ENCODE measurements at places on chromosomes 7 and 10.
A peak's percentile ranks its signal among the peaks of the same experiment; 100 is the strongest.

DNA sequence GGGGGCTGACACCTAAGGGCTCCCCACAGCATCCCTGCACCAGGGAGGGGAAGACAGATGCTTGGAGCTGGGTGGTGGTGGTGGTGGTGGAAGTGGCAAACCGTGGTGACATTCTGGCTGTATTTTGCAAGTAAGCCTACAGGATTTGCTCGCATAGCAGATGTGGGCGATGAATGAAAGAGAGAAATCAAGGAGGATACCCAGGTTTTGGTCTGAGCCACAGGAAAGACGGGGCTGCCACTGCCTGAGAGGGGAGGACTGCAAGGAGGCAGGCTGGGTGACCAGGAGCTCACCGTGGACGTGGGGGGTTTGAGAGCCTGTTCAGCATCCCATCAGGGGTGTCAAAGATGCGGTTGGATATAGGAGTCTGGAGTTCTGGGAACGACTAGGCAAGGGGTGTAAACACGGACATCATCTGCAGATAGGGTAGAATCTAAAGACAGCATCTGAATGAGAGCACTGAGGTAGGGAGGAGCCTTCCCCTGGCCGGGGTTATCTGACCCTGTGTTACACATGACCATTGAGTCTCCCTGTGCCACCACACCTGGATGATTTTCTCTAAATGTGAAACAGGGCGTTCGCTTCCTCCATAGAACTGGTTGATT, 49.7 kb downstream of the TSPAN15 start:
- no peak for DNase-seq

DNA sequence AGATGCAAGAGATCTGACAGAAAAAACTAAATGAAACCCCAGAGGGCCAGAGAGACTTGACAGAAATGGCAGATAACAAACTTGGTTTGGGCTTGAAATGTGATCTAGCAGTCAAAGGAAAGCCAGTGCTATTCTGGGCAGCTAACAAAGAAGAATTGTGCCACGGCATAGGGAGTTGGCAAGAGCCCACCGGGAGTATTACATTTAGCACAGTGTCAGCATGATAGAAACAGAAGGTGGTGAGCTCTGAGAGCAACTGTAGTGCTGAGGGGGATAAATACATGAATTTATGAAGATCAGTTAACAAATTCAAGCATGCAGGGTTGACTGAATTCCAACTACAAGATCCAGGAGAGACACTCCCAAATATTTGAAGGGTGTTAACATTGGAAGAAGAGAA, 91.1 kb downstream of the AHCYL2 start:
- peak; percentile 32 for DNase-seq

GRCh38 chr10:79246606-79247275, 100.5 kb upstream of the PPIF start:
- no peak for DNase-seq

DNA sequence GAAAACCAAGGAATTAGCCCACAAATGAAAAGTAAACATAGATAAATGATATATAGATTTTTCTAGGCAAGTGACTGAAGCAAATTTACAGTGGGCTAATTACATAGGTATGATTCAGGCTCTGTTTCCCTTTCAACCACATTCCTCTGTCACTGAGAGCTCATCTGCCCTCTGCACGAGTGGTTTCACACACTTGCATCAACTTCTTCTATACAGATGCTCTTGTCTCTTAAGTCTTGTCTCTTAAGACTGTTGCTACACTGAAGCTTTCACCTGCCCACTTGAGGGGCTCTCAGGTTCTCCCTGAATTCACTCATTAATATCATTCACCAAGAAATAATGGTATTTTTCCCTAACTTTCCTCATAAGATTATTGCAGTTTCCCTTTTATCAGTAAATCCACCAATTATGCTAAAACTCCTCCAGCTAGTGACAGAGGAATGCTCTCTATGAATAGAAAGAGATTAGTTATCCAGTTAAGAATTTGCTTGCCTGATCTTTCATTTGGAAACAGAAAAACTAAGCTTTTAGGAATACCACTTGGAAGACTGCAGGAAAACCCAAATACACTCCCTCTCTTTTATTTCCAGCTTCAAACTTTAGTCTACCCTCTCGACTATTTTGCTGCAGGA, 95.7 kb downstream of the ELAPOR2 start:
- no peak for DNase-seq

DNA sequence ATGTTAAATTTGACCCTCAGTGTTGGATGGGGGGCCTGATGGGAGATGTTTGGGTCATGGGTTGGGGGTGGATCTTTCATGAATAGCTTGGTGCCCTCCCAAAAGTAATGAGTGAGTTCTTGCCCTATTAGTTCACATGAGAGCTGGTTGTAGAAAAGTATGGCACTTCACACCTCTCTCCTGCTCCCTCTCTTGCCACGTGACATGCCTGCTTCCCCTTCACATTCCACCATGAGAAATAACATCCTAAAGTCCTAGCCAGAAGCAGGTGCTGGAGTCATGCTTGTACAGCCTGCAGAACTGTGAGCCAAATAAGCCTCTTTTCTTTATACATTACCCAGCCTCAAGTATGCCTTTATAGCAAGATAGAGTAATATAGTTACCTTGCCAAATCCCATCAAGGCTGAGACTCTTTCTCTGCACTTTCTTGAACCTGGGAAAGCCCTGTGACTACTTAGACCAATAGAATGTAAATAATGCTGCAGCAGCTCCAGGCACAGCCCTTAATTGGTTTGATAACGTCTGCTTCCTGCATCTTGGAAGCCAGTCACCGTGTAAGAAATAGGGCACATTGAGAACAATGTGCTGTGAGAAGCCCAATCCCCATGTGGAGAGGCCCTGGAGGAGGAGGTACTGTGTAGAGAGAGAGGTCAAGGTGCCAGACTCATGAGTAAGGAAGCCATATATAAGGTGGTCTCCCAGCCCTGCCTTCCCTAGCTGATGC, 88.0 kb upstream of the NAMPT start:
- no peak for DNase-seq

DNA sequence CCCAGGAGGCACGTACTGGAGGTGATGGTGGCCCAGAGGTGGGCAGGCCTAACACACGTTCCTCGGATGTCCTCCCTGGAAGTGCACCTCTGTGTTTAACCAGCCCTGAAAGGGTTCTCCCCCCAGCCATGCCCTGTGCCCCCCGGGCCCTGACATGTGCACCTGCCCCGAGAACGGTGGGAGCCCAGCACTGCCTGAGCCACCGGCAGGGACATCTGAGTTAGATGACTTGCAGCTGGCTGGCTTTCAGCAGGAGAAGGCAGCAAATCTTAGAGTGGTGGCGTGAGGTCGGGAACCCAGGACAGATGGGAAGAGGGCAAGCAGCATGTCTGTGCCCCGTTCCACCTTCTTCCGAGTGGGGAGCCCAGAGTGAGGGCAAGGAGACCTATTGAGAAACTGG, 291.8 kb downstream of the TCERG1L start:
- DNase-seq, result no peak

GRCh38 chr7:107495516-107495915, 25.7 kb downstream of the GPR22 start:
- no peak for DNase-seq

- no peak for DNase-seq
Measured at GRCh38 chr10:25129592-25129991, 45.2 kb upstream of the GPR158 start.

DNA sequence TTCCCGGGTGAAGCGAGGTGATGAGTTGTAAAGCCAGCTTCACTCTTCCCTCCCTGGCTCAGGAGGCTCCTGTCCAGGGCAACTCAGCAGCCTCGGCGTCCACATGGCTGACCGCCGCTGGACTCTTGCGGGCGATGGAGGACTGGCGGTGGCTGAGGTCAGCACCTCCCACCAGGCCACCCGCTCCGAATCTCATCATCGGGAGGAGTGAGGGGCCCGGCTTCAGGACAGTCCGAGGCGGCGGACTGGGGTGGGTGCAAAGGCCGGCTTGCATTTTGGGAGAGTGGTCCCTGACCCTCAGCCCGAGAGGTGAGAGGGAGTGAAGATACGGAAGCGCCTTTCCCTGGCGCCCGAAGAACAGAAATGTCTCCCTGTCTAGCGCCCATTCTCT, 759 bp downstream of the DNAJB12 start:
- DNase-seq, result no peak

DNA sequence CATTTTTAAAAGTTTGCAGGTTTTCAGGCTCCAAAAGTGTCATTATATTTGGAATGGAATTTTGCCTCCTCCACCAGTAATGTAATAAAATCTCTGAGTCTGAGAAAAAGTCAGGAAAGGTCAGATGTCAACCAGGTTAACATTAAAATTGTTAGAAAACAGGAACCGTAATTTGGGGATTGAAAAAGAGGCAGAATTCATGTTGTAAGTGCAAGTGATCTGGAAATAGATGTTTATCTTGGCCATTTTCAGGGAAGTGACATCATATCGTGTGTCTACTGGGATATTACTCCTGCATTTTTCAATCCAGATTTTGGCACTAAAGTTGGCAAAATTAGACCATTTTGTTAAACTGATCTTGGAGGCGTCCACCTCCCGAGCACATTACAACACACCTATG, 428.5 kb upstream of the MGMT start:
- no peak for DNase-seq

GRCh38 chr7:1933066-1933750, 263.1 kb downstream of the ELFN1 start:
- DNase-seq, result no peak

DNA sequence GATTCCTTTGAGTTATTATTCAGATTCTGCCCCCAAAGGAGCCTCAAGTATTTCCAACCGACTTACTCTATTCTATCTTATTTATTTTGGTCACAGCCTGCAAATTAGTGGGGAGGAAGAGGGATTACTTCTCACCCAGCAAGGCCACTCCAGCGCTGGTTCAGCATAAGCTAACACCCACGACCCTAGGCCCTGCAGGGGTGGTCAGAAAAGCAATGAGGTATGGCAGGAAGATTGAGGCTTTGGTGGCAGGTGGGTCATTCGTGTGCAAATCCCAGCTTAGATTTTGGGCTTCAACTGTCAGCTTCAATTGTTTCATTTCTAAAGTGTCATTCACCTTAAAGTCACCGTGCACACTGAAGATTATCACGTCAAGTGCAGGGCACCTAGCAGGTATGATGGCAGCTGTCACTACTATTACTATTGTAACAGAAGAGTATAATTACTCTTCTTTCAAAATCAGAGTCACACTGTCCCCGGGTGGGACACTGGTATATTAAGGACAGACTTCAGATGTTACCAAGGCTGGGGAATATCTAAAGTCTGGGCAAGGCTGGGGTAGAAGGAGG, 48.8 kb upstream of the OPTN start:
- DNase-seq, result no peak

DNA sequence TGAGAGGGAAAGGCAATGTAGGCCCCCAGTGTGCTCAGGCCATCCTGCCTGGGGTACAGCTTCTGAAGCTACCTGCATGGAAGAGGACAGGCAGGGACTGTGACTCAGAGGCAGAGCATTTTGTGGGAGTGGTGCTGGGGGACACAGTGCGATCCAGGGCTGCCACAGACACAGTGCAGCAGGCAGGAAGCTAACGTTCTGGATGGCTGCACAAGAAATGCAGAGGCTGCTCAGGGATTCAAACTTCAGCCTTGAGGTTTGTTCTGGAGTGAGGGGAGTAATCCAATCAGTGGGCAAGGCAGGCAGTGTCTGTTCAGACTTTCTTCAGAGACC, 648.0 kb upstream of the IGFBP3 start:
- DNase-seq, result no peak

DNA sequence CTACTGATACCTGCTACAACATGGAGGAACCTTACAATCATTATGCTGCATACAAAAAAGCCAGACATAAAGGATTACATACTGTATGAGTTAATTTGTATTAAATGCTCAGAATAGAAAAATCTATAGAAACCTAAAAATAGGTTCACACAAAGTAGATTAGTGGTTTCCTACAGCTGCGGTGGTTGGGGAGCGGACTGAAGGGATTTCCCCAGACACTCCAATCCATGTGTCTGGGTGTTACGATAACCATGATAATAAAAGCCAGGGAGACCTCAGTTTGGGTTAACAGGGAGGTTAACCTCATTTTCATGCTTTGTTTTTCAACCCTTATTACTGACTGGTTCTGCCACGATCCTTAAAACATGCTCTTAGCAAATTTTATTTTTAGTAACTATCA, 355.9 kb downstream of the KCNMA1 start:
- DNase-seq, result no peak

- DNase-seq, result no peak
Measured at GRCh38 chr10:97736403-97736901, 476 bp upstream of the ZFYVE27 start.

DNA sequence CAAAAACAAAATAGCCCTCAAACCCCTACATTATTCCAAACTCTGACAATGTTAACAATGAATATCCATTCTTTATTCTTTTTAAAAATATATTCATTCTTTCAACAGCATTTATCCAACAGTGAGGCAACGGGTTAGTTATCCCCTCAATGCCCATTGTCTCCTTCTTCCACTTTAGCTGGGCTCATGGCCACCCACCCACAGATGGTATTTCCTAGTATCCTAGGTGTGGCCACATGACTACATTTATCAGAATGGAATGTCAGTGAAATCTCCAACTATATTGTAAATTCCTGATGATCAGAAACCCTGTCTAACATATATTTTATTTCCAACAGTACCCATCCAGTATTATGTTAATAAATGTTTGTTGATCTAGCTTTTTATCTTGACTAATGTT, 13.6 kb downstream of the HOXA1 start:
- no peak for DNase-seq

- DNase-seq, result no peak
Measured at GRCh38 chr10:21506351-21506750, 19.1 kb downstream of the SKIDA1 start.

DNA sequence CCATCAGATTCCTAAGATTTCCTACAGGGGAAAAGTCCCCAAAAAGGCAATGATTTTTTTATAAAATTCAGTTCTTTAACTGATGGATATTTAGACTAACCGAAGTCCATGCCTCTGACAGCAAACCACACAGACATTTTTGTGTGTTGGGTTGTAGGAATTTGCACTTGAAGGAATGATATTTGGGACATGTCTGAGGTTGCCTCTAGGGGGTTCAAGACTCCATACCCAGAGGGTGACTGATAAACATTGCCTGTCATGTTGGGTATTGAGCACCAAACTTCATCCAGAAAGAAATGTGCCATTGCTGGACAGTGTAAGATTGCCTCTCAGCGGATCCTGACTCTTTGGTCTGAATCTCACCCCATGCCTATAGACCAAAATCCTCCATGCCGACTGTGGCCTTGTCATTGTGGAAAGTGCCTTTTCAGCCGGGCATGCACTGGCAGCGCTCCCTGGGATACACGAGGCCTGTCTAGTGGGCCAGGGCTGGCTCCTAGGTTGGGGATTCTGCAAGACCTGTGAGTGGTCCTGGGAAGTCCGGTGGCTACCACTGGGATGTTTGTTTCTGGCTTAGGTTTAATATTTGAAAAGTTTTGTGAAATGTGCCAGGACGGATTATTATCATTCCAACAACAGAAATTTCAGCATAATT, 252.9 kb downstream of the WDR37 start:
- DNase-seq, result no peak

GRCh38 chr10:3806603-3807002, 21.6 kb upstream of the KLF6 start:
- no peak for DNase-seq

DNA sequence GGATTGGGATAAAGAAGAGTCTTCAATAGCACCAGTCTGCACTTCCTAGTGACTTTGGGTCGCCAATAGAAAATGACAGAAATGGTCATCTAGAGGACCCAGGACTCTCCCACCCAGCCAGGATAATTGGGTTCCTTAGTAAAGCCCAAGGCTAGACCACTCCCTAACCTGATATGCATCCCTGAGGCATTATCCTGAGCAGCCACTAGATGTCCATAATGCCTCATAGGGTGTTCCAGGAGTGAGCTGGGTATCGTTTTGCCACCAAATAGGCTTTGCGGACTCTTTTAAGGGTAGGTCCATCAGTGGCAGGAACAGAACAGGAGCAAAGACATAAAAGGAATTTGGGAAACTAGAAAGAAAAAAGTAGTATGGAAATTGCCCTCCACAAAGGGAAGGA, 4.5 kb upstream of the LRRC4 start:
- DNase-seq, result peak; percentile 37

Data from occipital lobe (tissue), 3 donors.